ENCODE measurements at places on chromosomes 12 and 14.

- DNase-seq, result no peak
These were observed 1.7 kb downstream of the OLR1 start for GRCh38 chr12:10170216-10170615.

GRCh38 chr14:87497301-87497700 lies 495.7 kb downstream of the GALC start:
- DNase-seq, result no peak

- DNase-seq, result no peak
These were observed 72.4 kb downstream of the IGF1 start for GRCh38 chr12:102407776-102408486.

GRCh38 chr12:114404926-114405518 lies 922 bp downstream of the TBX5 start:
- no peak for DNase-seq

DNA sequence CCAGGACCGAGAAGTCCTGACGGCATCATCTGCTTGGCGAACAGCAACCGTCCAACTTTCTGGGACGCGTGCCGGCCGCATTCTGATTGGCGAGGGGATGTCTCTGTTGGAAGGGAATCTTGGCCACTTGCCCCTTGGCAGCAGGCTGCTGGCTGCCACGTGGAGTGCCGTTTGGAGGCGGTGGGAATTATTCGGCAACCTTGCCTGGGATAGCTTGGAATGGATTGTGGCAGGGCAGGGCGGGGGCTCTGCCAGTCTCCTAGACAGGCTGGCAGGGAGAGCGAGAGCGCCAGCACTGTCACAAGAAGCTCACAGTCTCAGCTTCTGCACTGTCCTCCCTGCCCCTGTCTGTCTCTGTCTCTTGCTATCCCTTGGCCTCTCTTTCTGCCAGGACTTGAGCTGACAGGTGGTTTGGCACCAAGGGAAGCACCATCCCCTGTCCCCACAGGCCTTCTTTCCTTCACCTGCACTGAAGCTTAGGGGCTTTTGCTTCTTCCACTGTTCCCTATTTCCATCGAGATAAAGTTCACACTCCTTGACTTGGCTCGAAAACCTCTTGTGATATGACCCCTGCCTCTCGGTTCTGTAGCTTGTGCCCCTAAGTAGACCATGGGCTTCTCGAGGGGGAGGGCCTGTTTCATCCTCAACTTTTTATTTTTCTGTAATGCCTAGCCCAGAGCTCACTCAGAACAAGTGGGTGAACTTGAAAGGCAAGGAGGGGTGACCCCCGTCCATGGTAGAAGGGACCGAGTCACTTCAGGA lies 201.9 kb downstream of the PHETA1 start:
- DNase-seq, result no peak

DNA sequence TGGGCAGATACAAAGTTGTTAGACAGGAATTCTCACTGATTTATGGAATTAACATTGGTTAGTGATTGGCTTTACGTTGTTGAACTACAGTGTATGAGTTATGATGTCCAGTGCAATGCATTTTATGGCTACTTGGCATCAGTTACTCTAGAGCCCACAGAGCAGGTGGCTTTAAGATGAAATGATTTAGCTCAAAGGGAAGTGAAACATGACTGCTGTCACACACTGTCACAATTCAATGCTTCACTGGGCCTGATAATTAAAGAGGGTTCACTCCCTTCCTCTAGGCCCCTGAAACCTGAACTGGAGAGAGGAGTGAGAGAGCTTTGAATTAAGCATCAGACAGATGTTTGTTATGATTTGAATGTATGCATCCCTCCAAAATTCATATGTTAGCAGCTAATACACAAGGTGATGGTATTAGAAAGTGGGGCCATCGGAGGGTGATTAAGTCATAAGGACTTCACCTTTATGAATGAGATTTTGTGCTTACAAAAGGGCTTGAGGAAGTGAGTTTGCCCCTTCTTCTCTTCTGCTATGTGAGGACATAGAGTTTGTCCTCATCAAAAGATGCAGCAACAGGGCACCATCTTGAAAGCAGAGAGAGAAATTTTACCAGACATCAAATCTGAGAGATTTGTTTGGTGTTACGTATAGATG lies 175.8 kb upstream of the GRIN2B start:
- no peak for DNase-seq

- no peak for DNase-seq
These were observed 1263.0 kb downstream of the LRFN5 start for GRCh38 chr14:42869681-42870080.

- DNase-seq, result no peak
These were observed 55.5 kb downstream of the ANO2 start for GRCh38 chr12:5889381-5890047.

- DNase-seq, result no peak
These were observed 412 bp upstream of the TEP1 start for GRCh38 chr14:20413744-20414082.

GRCh38 chr14:103881268-103882201 lies 34.2 kb upstream of the PPP1R13B start:
- DNase-seq, result no peak

GRCh38 chr14:24725311-24725710 lies 91.3 kb upstream of the GZMB start:
- no peak for DNase-seq

DNA sequence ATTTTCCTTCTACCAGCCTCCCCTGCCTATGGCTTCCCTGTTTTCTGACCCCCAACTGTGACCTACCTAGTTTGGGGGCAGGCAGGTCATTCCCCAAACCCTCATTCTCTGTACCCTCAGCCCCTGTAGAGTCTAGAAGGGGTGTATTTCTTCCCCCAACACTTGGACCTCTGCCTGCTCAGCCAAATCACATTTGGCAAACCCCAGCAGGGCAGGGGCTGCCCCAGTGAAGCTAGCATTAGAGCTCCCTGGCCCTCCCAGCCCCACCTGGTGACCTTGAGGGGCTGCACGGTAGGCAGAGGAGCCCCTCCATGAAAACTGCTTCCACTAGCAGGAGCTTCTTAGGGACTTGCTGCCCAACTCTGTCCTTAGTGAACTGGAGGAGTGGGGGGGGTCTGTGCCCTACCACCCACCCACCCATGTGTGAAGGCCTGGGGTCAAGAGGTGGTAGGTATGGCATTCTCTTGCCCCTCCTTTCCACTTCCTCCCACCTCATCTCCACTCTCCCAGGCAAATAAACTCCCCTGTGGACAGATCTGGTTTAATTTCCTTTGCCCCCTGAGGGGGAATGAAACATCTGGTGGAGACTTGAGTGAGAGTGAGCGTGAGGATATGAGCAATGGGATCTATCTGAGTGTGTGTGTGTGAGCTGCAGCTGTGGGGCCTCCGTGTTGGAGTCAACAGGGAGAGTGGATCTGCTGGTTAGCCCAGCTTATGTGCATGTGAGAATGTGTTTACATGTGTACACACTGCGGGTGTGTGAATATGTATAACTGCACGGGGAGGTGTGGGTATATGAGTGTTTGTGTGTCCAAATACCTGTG lies 1.6 kb downstream of the NXPH4 start:
- no peak for DNase-seq

DNA sequence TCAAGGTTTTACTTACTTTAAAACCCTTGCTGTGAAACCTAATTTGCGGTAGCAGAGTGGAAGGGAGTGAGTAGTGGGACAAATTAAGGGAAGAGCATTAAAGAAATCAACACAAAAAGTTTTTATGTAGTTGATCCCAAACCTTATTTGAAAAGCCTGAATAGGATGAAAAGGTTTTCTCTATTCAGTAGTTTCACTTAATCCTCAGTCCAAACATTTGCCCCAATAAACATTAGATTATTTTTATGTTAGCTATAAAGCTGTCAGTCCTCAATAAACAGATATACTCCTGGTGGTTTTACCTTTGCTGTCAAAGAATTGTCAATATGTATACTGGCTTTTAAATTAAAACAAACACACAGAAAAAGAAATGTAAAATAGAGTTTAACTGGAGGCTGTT lies 136.0 kb downstream of the PAX9 start:
- no peak for DNase-seq

DNA sequence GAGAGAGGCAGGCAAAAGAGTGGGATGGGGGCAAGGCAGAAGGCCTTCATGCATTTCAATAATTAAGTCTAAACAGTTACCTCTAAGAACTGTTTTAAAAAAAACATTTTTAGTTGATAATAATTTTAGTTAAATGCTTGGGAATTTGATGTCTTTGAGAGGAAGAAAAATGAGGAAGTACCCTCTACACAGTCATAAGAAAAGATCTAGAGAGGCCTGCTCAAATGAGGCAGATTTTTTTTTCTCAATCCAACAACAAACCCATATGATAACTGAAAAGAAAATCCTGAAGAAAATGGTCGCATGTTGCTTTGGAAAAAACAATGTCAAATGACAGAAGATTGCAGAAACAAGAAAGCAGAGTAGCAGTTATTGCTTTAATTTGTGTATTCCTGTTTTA lies 25.6 kb downstream of the SINHCAF start:
- no peak for DNase-seq

DNA sequence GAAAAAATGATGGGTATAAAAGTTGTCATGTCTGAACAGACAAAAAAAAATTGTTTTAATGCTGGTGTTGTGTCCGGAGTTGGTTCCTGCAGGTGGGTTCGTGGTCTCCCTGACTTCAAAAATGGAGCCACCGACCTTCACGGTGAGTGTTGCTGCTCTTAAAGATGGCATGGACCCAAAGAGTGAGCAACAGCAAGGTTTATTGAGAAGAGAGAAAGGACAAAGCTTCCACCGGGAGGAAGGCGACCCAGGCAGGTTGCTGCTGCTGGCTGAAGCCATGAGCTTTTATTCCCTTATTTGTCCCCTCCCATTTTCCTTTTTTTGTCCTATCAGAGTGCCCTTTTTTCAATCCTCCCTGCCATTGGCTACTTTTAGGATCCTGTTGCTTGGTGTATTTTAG lies at the start of gene TAS2R31:
TSS of gene TAS2R31 (minus strand) at position 101 of the 400 bp plus-strand sequence. CDS start at position 29, 72 bp downstream.
- DNase-seq, result no peak

DNA sequence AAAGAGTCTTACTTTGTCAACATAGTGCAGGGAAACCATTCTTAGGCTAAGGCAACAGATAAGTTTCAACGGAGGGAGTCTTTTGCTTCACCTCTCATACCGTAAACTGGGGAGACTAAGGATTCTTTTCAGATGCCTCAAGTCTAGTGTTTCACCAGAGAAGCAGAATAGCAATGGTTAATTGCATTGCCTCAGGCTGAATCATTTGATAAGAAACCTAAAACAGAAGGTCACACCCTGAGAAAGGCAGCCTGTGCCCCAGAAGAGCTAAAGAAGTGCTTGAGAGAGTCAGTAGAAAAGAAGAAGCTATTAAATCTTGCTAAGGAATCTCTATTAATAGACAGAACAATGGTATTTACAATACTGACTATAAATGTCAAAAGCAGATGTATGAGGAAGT lies 21.8 kb upstream of the ATXN7L3B start:
- DNase-seq, result no peak

GRCh38 chr14:58078471-58078870 lies 73.5 kb downstream of the ARMH4 start:
- no peak for DNase-seq

DNA sequence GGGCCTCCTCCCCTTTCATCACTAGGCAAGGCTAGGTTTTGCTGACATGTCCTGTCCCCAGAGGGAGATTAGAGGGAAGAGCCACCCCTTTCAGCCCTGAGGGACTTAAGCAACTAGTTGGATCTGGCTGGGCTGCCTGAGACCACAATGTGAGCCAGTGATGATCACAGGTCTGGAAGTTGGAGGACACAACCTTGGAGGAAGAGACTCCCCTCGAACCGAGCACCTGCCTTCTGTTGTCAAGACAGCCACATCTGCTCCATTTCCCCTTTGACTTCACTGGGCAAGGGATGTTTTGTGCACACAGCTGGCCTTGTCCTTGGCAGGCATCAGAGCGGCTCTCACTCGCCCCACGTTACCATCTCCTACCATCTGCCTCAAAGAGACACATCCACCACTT lies 31.4 kb downstream of the MVK start:
- no peak for DNase-seq

DNA sequence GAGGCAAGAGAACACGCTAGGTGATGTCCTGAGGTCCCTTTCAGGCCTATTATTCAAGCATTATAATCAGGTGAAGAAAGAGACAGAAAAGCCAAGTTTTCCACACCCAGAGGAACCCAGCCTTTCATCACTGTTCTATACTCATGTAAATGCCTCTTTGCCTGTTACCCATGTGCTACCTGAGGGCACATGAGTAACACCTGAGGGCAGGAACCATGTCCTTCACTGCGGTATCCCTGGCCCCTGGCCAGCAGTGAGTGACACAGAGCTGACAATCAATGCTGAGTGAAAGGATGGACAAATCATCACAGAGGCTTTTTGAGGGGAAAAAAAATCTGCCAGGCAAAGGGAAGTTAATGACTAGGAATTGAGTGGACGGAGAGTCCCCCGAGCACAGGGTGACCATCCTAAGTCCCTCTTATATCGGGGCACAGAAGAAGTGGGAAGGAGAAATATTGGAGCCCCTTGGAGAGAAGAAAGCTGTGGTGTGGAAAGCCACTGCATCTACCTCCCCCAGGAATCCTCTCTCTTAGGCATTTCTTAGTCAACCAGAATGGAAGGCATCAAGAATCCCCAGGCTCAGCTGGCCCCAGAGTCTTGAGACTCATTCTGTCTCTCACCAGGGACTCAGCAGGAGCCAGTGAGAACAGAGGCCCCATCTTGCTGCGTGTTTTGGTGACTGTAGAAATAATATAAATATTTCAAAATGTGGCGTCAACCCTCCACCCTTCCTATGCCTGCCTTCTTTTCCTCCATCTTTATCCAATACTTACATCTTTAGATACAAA lies 212.9 kb downstream of the DPF3 start:
- DNase-seq, result no peak

GRCh38 chr12:104939089-104939488 lies 19.0 kb downstream of the SLC41A2 start:
- no peak for DNase-seq
